Renal cortical epithelial cell (primary cell): ENCODE measurements at places on chromosomes 1 and 21.

DNA sequence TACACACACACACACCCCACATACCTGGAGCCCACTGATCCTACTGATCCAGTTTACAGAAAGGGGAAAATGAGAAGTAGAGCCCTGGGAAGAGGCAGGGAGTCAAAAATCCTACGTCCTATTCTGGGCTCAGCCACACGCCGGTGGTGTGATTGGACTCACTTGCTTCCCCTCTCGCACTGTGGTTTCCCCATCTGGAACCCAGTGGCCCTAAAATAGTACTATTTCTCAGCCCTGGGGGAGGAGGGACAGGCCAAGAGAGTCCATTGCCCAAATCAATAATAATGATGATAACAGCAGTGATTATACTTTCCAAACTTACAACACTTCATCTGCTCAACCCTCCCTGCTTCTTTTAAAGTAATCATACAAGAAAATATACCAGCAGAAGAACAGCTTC is 2.9 kb upstream of the PIGR start:
- DNase-seq = no peak

- DNase-seq = peak; percentile 75
These were observed 75.1 kb upstream of the NEGR1 start for GRCh38 chr1:72357411-72357810.

- no peak for DNase-seq
These were observed 58.1 kb downstream of the ZSWIM5 start for GRCh38 chr1:45148209-45148825.

GRCh38 chr1:148362626-148363438 is 120.3 kb downstream of the PPIAL4G start:
- DNase-seq = no peak

GRCh38 chr1:192529031-192529755 is 46.4 kb upstream of the RGS1 start:
- DNase-seq = no peak

- peak; percentile 53 for DNase-seq
These were observed 8.7 kb downstream of the NPHP4 start for GRCh38 chr1:5983361-5984103.

DNA sequence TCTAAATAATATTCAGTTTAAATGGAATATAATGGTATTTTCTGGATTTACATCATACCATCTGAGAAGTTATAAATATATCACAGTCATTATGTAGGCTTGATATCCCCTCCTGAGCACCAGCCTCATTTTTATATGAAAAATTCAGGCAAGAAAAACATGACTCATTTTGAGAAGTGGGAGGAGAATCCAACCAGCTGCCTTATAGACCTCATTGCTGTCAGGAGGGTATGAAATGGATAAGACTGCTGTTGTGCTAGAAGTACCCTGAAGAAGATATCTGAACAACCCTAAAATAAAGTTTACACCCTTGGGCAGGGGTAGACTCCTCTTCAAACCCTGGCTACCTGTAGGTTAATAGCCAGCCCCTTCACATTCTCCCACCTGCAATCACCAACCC is 8.8 kb downstream of the GIPC2 start:
- DNase-seq = no peak

- DNase-seq = no peak
These were observed 9.5 kb downstream of the ST6GALNAC5 start for GRCh38 chr1:76876655-76877395.

DNA sequence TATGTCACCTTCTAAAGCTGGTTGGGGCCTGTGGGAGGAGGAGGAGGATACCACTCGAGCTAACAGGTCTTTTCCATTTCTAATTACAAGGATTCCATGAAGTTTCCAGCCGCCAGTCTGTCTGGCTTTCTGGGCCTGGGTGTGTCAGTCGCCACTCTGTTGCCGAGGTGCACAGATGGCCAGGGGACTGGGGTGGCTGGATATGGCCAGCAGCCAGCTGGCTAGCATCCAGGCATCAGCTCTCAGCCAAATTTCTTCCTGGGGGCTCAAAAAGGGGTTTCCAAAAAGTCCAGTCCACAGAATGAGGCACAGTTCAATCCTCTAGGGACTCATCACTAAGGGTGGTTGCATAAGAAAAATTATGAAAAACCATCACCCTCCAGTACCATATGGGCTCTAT is 32.4 kb downstream of the ITPKB start:
- DNase-seq = no peak

- no peak for DNase-seq
These were observed 1.6 kb downstream of the C1orf105 start for GRCh38 chr1:172421974-172422604.

DNA sequence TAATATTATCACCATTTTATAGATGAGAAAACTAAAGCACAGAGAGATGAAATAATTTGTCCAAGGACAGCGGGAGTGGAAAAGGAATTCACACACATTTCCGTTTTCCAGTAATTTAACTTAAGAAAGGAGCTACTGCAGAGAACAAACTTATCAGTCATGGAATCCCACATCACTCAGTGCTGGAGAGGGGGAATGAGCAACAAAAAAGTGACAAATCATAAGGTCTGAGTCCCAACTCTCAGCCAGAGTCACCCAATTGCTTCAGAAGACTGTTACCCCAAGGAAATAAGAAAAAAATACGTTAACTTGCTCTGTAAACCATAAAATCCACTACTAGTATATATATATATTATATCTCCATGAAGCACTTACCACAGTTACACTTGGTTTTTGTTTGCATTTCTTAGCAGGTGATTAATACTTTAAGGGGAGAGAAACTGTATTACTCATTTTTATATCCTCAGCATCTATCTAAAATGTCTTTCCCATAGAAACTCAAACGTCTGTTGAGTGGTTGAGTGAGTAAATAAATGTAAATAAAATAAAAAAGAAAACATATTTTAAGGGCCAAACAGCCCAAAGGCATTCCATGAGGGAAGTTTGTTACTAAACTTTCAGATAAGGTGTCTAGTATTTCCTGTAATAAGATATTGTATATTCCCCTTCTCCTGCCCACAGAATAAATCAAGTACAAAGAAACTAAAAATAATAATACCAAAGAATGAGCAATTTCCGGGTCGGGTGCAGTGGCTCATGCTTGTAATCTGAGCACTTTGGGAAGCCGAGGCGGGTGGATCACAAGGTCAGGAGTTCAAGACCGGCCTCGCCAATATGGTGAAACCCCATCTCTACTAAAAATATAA is 76.8 kb downstream of the SLC45A1 start:
- no peak for DNase-seq

- DNase-seq = no peak
These were observed 171.5 kb downstream of the ADSS2 start for GRCh38 chr1:244280201-244280600.

- no peak for DNase-seq
These were observed 35.4 kb downstream of the GPR3 start for GRCh38 chr1:27427816-27428315.

- DNase-seq = no peak
These were observed 643.0 kb downstream of the KIF26B start for GRCh38 chr1:245797592-245798348.

GRCh38 chr1:32138965-32139364 is 31.1 kb downstream of the KPNA6 start:
- DNase-seq = peak; percentile 18
